ENCODE measurements at places on chromosomes 12 and 14. TPM values are rescaled to one million over a fixed set of nuclear protein-coding genes. Genes with fewer than 3 reads are reported as not detected.

TAMALIN gene
- 1.9 TPM for total RNA-seq

HOXC5 gene
- not detected for total RNA-seq

SLC6A15 gene
- total RNA-seq: not detected

- DNase-seq: no peak
These were observed 498.6 kb downstream of the SLC16A7 start for GRCh38 chr12:60094436-60094835.

GRCh38 chr14:33287189-33287588, 348.5 kb downstream of the NPAS3 start:
- DNase-seq: no peak

GRCh38 chr12:40573024-40573423, 119.2 kb upstream of the CNTN1 start:
- DNase-seq: no peak

DNA sequence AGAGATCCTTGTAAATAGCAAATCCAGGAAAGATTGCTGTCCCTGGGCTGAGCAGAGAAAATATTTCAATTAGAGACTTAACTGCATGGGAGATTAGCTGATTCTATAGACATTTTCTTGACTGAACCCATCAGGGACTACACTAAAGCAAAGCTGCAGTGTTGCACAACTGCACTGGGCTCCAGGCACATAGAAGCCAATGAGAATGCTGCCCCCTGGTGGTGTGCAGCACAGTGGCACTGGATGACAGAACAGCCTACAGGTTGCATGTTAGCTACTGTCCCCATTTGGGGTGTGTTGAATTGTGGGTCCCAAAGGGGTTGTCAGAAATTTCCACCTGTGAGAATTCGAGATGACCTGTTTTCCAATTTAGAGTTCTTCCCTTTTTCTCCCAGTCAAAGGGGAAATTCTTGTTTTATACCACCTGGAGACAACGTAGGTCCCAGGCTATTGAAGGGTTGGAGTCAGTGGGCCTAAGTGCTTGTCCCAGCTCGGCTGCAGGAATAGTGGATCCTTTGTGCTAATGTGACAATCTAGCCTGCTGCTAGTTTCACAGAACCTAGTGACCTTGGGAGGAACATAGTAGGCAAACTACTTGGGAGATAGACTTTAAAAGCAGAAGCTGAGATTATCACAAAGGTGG, 114.7 kb downstream of the SLC8A3 start:
- DNase-seq: peak; percentile 73

DNA sequence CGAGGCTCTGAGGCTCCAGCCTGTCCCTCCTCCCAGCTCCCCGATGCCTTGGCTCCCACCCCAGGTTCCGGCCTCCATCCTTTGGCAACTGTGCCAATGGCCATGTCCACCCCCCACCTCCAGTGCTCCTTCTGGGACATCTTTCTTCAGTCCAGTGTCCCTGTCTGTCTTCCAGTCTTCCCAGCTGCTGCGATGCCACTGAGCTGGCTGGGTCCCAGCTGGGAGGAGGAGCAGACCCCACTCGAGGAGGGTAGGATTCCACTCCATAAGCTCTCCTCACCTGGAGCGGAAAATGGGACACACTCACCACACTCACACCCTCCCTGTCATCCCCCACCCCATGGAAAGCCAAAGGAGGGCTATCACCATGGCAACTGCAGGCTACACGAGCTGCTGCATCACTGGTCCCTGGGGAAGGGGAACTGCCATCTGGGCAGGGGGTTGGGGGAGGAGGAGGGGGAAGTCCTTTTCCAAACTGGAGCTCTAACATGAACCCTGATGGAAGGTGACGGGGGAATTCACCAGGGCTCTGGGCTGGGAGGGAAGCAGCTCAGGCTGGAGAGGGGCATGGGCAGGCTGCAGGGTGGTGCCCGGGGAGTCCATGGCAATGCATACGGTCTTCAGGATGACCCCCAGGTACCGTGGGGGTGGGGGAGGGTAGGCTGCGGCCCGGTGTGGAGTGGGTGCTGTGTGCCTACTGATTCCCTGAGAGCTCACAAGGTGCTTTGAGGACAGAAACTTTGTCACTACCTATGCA, 94.3 kb downstream of the LRRC74A start:
- no peak for DNase-seq

DNA sequence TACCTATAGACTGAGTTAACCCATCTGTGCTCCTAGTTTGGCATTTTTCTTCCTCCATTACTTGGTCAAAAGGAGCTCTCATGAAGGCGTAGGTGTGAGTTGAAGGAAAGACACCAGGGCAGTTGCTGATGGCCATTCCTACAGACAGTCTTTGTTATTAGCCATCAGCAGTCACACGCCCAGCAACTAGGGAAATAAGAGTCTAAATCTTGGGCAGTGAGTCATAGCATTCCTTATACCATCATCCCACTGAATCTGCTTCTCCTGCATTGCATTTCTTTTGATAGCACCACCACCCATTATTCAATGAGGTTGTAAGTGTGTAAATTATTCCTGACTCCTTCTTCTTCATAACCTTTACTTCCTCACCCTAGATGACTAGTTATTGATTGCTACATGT, 150.9 kb upstream of the IGF1 start:
- DNase-seq: no peak

DNA sequence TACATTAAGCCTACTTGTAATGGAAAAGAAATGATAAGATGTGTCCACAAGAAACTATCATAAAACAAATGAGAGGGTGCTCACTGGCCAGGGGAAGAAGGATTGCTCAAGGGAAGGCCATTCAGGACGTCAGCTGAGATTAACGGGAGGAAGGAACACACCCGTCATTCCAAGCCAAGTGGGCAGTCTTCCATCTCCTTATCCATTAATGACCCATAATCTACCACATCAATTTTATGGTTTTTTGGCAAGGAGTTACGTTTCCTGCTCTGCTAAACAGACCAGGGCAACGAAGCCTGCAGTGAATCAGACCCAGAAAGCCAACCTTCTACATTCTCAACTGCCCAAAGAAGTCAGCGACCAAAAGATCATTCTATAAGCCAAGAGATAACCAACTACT, 25.1 kb downstream of the PRKAB1 start:
- DNase-seq: no peak

- no peak for DNase-seq
These were observed 301.7 kb downstream of the KCNH5 start for GRCh38 chr14:62743560-62743959.

- DNase-seq: no peak
These were observed 605.2 kb downstream of the GALC start for GRCh38 chr14:87387806-87388205.

- DNase-seq: no peak
These were observed 11.5 kb downstream of the ZFHX2 start for GRCh38 chr14:23540141-23540469.

- DNase-seq: no peak
These were observed 32.6 kb downstream of the MOK start for GRCh38 chr14:102272392-102272791.

GRCh38 chr12:108478611-108479206, 36.4 kb upstream of the FICD start:
- DNase-seq: no peak

DNA sequence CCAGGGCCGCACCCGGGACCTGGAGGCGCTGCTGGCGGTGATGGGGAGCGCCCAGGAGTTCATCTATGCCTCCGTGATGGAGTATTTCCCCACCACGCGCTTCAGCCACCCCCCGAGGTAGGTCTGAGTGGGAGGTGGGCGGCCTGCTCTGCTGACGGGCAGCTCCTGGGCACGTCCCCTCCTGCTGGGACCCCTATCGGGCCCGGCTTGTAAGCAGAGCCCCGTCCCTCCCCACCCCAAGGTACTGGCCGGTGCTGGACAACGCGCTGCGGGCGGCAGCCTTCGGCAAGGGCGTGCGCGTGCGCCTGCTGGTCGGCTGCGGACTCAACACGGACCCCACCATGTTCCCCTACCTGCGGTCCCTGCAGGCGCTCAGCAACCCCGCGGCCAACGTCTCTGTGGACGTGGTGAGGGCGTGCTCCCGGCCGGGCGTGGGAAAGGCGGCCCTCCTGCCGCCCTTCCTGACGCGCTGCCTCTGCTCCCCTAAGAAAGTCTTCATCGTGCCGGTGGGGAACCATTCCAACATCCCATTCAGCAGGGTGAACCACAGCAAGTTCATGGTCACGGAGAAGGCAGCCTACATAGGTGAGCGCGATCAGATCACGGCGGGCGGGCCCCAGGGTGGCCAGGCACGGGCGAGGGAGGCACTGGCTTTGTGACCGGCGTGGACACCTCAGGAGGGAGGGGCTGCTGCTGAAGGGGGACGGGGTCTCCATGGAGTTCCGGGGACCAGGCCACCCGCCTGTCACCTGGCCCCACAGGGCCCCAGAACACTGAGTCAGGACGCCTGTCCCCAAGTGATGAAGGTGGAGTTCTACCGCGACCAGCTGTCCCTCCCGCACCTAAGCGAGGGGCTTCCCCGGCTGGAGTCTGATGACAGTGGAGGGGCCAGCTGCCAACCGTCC, 7.3 kb downstream of the PLD4 start:
- DNase-seq: no peak

DNA sequence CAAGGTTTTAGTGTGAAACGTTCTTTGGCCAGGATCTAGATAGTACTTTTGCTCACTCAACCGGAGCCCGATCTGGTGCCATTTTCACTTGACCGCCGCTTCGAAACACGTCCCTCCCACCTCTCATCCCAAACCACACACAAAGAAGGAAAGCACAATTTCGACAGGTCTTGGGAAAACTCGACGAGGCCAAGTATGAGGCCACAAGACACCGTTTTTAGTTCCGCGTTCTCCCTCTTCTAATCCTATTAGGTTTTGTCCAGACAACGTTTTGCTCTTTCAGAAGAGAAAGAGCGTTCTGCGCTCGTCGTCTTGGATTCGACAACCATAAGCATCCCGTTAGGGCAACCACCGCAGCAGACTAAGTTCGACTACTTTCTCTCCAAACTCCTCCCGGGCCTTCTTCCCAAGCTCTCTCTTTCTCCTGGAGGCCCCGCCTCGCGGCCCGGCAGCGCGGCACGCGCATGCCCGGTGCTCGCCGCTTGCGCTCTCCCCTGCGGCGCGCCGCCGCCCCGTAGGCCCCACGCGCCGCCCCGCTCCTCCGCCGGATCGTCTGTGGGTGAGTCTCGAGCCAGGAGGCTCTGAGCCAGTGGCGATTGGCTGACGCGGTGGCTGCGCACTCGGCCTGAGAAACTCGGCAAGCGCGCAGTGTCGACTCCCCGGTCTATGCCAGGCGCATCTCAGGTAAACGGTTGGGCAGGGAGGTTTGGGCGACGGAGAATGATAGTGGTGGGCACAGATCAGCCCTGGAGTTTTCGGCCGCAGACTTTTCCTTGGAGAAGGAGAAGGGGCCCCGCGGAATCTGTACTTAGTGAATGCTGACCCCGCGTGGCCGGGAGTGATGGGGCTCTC, at the start of gene MIPOL1:
TSS of gene MIPOL1 (plus strand) at position 517 of the 852 bp plus-strand sequence. CDS start 49,952 bp downstream, outside the sequence.
- DNase-seq: peak; percentile 83
